ENCODE measurements at places on chromosomes 6 and 20.

GRCh38 chr20:23393996-23394775 is 27.1 kb downstream of the NAPB start:
- no peak for DNase-seq

- DNase-seq, result no peak
Observed at GRCh38 chr20:50336661-50337060, 146.0 kb downstream of the CEBPB start.

- no peak for DNase-seq
Observed at GRCh38 chr6:42821846-42822245, 40.0 kb downstream of the BICRAL start.

DNA sequence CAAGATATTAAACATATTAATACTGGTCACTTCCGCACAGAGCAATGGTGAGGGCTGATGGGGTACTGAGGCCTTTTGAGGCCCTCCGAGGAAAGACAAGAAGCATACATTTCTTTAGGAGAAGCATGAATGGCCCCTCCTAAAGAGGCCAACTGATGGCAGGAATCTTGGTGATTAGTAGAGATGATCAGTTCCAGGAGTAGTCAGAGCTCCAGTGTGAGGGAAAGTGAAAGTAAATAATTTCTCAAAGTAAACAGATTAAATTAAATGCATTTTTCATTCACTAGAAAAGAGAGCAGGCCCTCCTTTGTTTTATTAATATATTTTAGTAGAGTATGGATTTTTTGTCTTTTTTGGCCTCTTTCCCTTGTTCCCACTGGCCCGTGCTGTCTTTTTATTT is 38.2 kb downstream of the NOX3 start:
- no peak for DNase-seq

GRCh38 chr20:44071057-44071456 is 115.9 kb downstream of the JPH2 start:
- DNase-seq, result no peak

DNA sequence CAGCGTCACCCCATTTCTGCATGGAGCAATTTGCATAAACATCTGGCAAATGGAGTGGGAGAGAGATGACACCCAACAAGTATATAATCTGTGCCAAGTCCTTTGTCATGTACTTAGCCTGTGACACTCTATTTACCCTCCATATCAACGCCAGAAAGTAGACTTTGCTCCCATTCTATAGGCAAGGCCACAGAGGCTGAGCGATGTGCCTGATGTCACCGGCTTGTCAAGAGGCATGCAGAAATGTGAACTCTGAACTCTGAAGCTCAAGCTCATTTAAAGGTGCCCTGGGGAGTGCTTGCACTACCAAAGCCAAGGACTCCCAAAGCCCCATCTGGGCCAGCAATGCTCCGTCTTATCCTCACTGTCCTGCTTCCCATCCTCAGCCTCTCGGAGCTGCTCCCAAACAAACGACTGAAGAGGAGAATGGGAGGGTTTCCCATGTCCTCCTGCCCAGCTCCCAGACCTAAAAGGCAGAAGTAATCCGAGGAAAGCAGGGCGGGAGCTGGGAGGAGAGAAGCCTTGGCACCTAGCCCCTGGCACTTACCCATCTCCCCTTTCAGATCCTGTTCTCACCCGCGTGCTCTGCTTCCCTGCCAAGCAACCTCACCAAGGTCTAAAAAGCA is 9.2 kb downstream of the CPNE5 start:
- DNase-seq, result no peak

GRCh38 chr20:22303523-22303922 is 280.8 kb downstream of the FOXA2 start:
- DNase-seq, result no peak

GRCh38 chr20:4303136-4303535 is 287.8 kb upstream of the RNF24 start:
- DNase-seq, result no peak

- no peak for DNase-seq
Observed at GRCh38 chr6:52457096-52457495, 37.0 kb downstream of the EFHC1 start.

GRCh38 chr6:19994909-19995308 is 157.7 kb downstream of the ID4 start:
- no peak for DNase-seq

DNA sequence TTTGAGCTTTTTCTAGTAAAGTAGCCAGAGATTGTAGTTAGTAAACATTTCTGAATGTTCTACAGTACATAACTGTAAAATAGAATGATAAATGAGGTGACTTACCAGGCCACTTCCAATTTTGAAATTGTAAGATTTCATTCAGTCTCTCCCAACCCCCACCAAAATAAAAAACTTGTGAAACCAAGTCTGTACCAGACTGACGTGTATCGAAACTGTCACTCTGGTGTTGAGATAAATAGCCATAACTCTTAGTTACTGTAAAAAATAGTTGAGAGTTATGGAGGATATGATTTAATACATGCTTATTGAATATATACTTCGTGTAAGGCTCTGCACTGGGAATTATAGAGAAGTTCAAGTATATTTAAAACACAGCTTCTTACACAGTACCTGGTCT is 455.7 kb downstream of the PLCB1 start:
- no peak for DNase-seq

- no peak for DNase-seq
Observed at GRCh38 chr6:92446052-92446451, 973.3 kb downstream of the EPHA7 start.

DNA sequence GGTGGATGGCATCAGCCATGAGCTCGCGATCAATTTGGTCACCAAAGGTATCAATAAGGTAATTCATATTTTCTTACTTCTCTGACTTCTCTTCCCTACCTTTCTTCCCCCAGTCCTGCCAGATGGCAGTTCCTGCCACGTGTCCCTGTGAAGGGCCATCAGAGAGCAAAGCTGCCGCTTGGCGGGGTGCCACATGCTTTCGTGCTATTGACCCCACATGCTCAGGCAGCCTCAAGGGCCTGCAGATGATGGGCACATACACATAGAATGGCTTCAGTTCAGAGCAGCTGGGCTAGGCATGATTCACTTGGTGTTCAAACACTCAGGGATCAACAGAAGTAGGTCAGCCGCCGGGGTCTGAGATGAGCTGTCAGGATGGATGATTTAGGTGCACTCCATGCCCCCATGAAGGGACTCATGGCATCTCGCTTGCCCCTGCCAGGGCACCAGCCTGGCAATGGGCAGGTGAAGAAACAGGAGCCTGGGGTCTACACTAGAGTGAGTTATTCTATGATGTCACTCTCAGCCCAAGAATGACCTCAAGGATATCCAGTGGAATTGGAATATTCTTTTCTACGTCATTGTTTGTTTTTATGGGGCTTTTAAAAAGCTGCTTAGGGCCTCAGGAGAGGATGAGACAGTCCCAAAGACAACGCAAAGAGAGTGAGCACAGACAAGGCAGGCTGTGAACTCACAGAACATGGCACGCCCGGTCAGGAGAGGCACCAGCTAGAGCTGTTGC is 25.5 kb downstream of the BANF2 start:
- no peak for DNase-seq

- no peak for DNase-seq
Observed at GRCh38 chr6:44011350-44011920, 115.8 kb downstream of the MRPL14 start.

- no peak for DNase-seq
Observed at GRCh38 chr6:4297348-4297747, 162.0 kb upstream of the ECI2 start.

- DNase-seq, result no peak
Observed at GRCh38 chr20:58598211-58599015, 52.7 kb upstream of the STX16 start.

DNA sequence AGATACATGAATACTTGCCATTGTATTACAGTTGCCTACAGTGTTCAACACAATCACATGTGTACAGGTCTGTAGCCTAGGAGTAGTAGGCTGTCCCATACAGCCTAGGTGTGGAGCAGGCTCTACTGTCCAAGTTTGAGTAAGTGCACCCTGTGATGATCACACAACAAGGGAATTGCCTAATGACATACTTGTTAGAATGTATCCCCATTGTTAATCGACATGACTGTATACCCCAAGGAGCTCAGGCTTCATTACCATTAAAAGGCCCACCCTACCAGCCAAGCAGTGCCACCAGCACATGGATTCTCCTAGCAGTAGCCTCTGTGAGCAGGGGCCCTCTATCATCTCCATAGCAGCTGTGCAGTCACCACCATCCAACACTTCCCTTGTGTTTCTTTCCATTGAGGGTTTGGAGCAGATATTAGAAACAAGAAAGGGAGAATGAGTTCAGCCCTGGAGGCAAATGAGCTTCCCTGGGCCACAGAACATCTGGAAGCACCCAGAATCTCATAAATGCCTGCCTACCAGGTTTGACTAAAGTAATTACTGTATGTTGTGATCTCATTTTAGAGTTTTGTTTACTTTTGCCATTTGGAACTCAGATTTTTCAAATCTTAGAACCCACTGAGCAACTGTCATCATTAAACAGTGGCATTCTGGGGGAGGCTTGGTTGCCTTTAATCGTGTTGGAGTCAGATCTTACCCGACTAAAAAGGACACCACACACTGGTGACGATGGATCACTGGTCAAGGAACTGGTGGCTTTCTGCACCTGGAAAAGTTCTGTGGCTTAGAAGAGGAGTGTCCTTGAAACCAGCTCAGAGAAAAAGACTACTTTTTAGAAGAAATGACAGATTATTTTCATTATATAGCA is 104.9 kb downstream of the TULP4 start:
- DNase-seq, result no peak

DNA sequence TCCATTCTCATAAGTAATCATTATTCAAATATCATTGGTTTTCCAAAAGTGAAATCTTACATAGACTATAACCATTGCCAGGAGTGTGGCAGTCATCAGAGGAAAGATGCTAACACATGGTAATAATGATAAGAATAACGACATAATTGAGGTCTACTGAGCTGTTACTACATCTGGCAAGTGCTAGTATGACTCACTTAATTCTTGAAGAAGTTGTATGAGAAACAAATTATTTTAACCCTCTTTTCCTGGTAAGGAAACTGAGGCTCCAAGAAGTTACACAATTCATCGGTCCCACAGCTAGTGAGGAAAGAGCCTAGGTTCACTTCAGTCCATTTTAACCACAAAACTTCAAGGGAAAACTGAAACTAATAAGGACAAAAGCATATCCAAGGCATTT is 335.6 kb upstream of the BTBD3 start:
- DNase-seq, result no peak

- no peak for DNase-seq
Observed at GRCh38 chr6:72740135-72740534, 118.3 kb downstream of the KCNQ5 start.

GRCh38 chr6:46909371-46909770 is 12.4 kb downstream of the ADGRF5 start:
- DNase-seq, result no peak

GRCh38 chr6:121858310-121858709 is 422.9 kb downstream of the GJA1 start:
- DNase-seq, result no peak

- DNase-seq, result no peak
Observed at GRCh38 chr6:71499667-71500066, 211.1 kb downstream of the OGFRL1 start.

DNA sequence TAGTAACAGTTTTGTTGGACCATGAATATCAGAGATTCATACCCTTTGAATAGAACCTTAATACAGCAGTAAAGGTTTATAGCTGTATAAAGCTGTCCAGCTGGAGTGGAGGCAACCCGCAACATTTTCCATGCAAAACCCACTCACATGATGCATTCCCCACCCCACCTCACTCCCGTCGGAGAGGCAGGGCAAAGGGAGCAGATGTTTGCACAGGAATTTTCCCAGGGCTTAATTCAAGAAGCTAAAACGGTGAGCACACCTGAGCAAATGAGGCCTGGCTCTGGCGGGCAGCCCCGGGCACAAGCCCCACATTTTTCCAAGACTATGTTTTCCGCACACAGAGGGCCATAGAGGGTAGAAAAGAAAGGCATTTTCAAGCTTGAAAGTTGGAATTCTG is 191.7 kb downstream of the FOXC1 start:
- no peak for DNase-seq
